Stimulated activated naive B cell treated with anti-CD40 and anti-IgM and Interleukin-4, amounts not matched to agents 10 μg/mL and 1 μg/mL and 100 μg/mL, for 72 hours (primary cell): ENCODE measurements at places on chromosomes 2 and 18.

GRCh38 chr2:166167449-166167848 is 39.6 kb upstream of the SCN1A start:
- no peak for DNase-seq

DNA sequence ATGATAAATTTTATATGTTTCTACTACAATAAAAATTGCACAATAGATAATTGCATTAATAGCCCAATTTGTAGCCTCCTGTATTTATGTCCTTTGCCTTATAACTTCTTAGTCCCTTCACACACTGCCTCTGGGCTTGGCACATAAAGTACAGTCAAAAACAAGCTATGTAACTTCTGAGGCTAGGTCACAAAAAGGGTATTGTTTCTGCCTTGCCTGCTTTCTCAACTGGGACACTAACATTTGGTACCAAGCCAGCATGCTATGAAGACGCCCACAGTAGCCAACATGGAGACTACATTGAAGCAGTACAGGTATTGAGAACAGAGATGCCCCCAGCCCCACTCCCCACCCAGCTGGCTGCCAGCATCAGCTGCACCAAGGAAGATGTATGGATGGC is 5.4 kb upstream of the SLC3A1 start:
- DNase-seq, result no peak

DNA sequence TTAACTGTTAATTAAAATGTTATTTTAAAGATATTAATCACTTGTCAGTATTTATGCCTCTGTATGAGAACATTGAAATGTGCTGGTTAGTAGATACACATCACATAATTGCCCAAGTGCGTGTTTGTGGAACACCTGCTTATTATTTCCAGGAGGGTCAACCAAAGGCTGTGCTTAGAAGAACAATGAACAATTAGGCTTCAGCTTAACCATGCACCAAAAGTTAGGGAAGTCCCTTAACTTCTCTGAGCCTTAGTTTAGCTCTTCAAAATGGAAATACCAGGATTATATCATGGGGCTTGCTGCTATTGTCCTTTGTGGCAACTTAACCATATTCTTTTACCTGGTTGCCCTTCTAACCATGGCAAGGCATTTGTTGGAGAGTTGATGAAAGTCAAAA is 43.0 kb upstream of the PLA2R1 start:
- no peak for DNase-seq

GRCh38 chr2:54909001-54909400 is 141.2 kb downstream of the RTN4 start:
- no peak for DNase-seq
